Tibial nerve (tissue), 4 donors: ENCODE measurements at places on chromosomes 5 and 9. TPM values are rescaled to one million over a fixed set of nuclear protein-coding genes. Genes with fewer than 3 reads are reported as not detected.

TAF1L gene
- under 0.01 TPM for total RNA-seq

DNA sequence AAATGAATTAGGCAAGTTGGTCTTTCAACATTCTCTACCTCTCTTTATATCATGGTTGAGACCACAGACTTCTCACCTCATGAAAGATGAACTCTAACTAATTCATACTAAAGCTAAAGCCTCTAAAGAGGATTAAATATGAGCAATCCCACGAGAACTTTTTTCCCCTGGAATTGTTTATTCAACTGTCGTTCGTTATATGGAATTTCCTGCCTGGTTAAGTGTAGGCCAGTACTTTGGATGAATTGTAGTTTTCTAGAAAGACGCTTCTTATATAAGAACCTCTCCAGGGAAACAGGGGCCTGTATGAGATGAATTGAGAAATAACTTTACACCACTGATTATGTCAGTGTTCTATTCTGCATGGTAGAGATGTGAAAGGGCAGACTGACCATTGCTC, 42.9 kb downstream of the PDCD1LG2 start:
- H3K4me3 ChIP-seq, result no peak overlapping the region
- no peak for DNase-seq
- H3K27ac ChIP-seq, result no peak overlapping the region
- H3K4me1 ChIP-seq, result peaks cover 13% of the 10 kb centered on the region

GRCh38 chr5:7763621-7764072, 87.3 kb downstream of the CFAP90 start:
- DNase-seq, result no peak
- H3K4me1 ChIP-seq, result no peaks in the 10 kb centered on the region
- H3K36me3 ChIP-seq, result no peaks in the 10 kb centered on the region
- H3K4me3 ChIP-seq, result no peak overlapping the region
- H3K27ac ChIP-seq, result peak overlapping the region; percentile 2
- H3K27me3 ChIP-seq, result no peaks in the 10 kb centered on the region

GRCh38 chr5:179257176-179257682, 88.0 kb downstream of the ADAMTS2 start:
- H3K4me3 ChIP-seq, result no peak overlapping the region
- no peaks in the 10 kb centered on the region for H3K36me3 ChIP-seq
- H3K27ac ChIP-seq, result peak overlapping the region; percentile 82
- no peaks in the 10 kb centered on the region for H3K4me1 ChIP-seq

GRCh38 chr9:109974918-109975276, 194.9 kb downstream of the PALM2AKAP2 start:
- DNase-seq, result no peak
- H3K4me1 ChIP-seq, result peaks cover 4% of the 10 kb centered on the region
- H3K27me3 ChIP-seq, result no peaks in the 10 kb centered on the region

- no peaks in the 10 kb centered on the region for H3K4me1 ChIP-seq
- no peaks in the 10 kb centered on the region for H3K27me3 ChIP-seq
- H3K27ac ChIP-seq, result no peak overlapping the region
- peaks cover 87% of the 10 kb centered on the region for H3K36me3 ChIP-seq
- no peak overlapping the region for H3K4me3 ChIP-seq
Measured at GRCh38 chr9:35714579-35715252, 17.3 kb downstream of the TLN1 start.

- H3K27ac ChIP-seq, result no peak overlapping the region
- peaks cover 17% of the 10 kb centered on the region for H3K36me3 ChIP-seq
- H3K4me1 ChIP-seq, result no peaks in the 10 kb centered on the region
- H3K27me3 ChIP-seq, result no peaks in the 10 kb centered on the region
- DNase-seq, result no peak
- no peak overlapping the region for H3K4me3 ChIP-seq
Measured at GRCh38 chr9:113599646-113600022, 136.1 kb downstream of the RGS3 start.

DNA sequence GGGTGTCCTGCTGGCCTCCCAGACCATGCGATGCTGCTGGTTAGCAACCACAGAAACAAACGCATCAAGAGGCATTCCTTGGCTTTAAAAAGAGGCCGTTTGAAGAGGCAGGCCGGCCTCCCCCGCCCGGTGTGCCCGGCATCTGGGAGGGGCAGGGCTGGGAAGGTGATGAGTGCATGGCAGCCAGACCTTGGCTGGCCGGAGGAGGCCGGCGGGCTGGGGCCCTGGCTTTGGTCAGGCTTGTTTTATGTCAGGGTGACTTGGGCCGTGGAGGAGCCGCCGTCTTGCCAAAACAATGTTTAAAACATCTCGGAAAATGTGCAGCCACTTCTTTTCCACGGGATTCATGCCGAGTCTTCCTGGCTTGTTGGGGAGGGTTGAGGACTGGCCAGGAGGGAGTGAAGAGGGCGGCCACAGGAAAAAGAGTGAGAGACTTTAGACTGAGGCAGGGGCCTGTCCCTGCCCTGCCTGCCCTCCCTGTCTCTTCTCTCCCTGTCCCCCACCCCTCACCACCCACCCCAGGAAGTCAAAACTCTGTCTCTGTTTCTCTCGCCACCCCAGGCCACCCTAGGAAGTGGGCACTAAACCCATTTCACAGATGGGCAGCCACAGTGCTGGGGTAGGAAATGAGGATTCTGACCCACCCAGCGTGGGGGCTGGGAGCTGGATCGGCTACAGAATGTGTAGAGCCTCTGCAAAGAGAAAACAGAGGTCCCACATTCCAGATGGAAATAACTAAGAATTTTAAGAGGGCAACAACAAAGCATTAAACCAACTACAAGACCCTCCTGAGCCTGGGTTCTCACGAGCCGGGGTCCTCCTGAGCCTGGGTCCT, 143.0 kb downstream of the RXRA start:
- H3K4me1 ChIP-seq, result peaks cover 33% of the 10 kb centered on the region
- no peak overlapping the region for H3K4me3 ChIP-seq
- H3K27ac ChIP-seq, result peak overlapping the region; percentile 46
- no peaks in the 10 kb centered on the region for H3K36me3 ChIP-seq
- peak; percentile 21 for DNase-seq

- no peak overlapping the region for H3K4me3 ChIP-seq
- no peaks in the 10 kb centered on the region for H3K27me3 ChIP-seq
- H3K27ac ChIP-seq, result no peak overlapping the region
Measured at GRCh38 chr5:127275641-127276193, 14.9 kb upstream of the MEGF10 start.

DNA sequence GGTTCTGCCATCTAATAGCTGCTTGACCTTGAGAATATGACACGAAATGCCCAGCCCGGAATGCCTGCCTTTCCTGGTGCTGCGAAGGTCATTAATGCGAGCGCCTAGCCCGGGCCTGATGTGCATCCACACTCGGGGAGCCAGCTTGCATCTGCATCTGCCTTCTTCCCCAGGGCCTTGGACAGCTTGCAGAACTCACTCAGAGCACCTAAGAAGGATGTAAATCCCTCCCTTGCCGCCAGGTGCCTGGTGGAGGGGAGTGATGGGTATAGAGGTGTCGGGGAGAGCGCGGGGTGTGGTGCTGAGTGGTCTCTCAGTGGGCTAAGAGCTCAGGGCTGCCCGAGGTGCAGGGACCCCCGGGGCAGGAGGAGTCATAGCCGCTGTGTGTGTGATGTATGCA, 127.2 kb downstream of the MRPL36 start:
- no peak for DNase-seq
- H3K4me3 ChIP-seq, result no peak overlapping the region
- no peaks in the 10 kb centered on the region for H3K27me3 ChIP-seq
- no peaks in the 10 kb centered on the region for H3K36me3 ChIP-seq
- H3K4me1 ChIP-seq, result no peaks in the 10 kb centered on the region

DNA sequence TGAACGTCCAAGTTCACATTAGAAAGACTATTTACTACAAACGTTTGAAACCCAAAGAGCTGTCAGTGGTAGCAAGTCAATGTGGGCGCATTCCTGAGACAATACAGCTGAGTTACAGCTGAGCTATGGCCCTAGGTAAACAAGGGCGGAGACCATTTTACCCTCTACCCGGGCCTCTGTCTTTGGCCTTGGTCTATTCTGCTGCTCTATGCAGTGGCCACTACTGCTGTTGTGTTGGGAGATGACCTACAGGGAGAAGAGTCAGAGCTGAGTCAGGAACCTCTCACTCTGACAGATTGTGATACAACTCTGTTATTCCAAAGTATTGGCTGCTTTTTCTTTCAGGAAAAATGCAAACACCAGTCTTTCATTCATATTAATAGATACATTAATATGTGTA, 700.6 kb downstream of the SEMA5A start:
- no peak overlapping the region for H3K27ac ChIP-seq
- no peaks in the 10 kb centered on the region for H3K27me3 ChIP-seq
- no peak overlapping the region for H3K4me3 ChIP-seq
- no peak for DNase-seq
- H3K36me3 ChIP-seq, result no peaks in the 10 kb centered on the region

DNA sequence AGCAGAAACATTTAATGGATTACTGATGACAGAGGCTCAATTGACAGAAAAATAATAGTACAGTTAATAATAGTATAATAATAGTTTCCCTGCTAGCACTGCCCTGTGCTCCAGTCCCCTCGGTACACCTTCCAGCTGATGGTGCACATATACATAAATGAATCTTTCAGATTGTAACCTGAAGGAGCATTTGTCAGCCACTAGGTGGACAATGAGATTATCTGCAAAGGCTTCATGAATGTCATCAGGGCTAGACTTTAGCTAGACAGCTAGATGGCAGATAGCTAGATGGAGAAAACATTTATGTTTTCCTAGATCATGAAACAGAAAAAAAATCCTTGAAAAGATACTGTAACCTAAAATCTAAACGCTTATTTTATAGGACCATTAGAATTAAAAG, 304.4 kb upstream of the SMC2 start:
- DNase-seq, result no peak
- no peaks in the 10 kb centered on the region for H3K36me3 ChIP-seq
- no peak overlapping the region for H3K27ac ChIP-seq

DNA sequence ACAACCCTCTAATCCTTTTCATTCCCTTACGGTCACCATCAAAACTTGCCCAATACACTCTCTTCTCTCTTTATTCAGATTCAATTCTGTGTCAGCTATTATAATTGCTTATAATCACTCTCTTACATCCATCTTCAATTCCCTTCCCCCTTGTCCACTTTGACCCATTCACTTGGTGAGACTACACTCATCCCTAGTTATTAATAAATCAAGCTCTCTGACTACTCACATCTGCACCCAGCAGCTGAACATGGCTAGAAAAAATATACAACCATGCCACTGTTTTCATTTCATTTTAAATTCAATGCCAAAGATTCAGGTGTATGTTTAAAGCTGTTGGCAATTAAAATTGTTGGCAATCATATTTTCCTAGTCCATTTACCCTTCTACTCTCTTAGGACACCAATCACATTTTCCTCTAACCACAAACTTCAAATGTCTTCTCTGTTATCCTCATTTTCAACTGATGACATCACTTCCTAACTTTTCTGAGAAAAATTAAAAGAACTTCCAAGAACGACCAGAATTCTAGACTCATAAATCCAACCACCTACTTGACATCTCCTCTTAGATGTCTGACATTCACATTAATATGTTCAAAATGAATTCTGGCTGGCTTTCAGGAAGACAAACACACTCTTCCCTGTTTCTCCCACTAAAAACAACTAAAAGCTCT, 5.5 kb downstream of the C5orf15 start:
- no peak overlapping the region for H3K4me3 ChIP-seq
- no peak for DNase-seq
- H3K36me3 ChIP-seq, result peaks cover 16% of the 10 kb centered on the region
- no peaks in the 10 kb centered on the region for H3K4me1 ChIP-seq
- H3K27ac ChIP-seq, result peak overlapping the region; percentile 9

DNA sequence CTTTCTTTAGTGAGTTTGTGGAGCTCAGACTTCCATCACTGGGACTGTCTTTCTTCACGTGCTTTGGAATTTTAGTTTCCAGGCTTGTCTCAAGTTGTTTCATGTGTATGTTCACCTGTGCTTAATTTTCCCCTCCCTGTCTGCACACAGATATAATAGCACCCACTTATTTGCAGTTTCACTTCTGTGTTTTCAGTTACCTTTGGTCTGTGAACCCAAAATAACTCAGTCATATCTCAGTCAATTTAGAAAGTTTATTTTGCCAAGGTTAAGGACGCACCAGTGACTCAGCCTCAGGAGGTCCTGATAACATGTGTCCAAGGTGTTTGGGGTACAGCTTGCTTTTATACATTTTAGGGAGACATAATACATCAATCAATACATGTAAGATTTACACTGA, 330.4 kb downstream of the ICE1 start:
- no peaks in the 10 kb centered on the region for H3K36me3 ChIP-seq
- H3K4me3 ChIP-seq, result no peak overlapping the region
- H3K4me1 ChIP-seq, result no peaks in the 10 kb centered on the region
- no peaks in the 10 kb centered on the region for H3K27me3 ChIP-seq
- H3K27ac ChIP-seq, result no peak overlapping the region

GRCh38 chr5:10253390-10253789, 3.3 kb downstream of the CCT5 start:
- H3K27ac ChIP-seq, result no peak overlapping the region
- DNase-seq, result no peak
- no peaks in the 10 kb centered on the region for H3K4me1 ChIP-seq
- H3K4me3 ChIP-seq, result no peak overlapping the region
- peaks cover 47% of the 10 kb centered on the region for H3K36me3 ChIP-seq
- no peaks in the 10 kb centered on the region for H3K27me3 ChIP-seq

GRCh38 chr5:96733771-96734500, 71.8 kb downstream of the CAST start:
- H3K4me1 ChIP-seq, result peaks cover 14% of the 10 kb centered on the region
- DNase-seq, result no peak
- H3K36me3 ChIP-seq, result peaks cover 10% of the 10 kb centered on the region
